ENCODE measurements at places on chromosomes 6 and 20. TPM values are rescaled to one million over a fixed set of nuclear protein-coding genes. Genes with fewer than 3 reads are reported as not detected.

TRIM31 gene
- total RNA-seq: not detected

VWA7 gene
- 6.2 TPM for total RNA-seq

SLCO4A1 gene
- total RNA-seq: 15.1 TPM

- no peak for DNase-seq
Observed at GRCh38 chr6:1610497-1611321, 994 bp downstream of the FOXC1 start.

DNA sequence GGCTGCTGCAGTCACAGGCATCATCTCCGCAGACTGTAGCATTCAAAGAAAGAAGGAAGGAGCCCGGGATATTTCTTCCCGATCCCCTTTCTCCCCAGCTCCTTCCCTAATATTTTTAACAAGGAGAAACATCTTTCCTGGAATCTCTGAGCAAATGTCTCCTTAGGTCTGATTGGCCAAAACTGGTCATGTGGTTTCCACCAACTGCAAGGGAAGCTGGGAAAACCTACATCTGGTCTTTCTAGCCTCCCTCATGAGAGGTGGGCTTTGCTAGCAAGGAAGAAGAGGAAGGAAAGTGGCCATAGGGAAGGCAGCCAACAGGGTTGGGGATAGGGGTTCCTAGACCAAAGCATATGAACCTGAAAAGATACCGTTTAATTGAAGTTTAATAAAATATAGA, 35.1 kb downstream of the PDRG1 start:
- no peak for DNase-seq

GRCh38 chr6:149696901-149697300, 21.0 kb downstream of the LATS1 start:
- no peak for DNase-seq

DNA sequence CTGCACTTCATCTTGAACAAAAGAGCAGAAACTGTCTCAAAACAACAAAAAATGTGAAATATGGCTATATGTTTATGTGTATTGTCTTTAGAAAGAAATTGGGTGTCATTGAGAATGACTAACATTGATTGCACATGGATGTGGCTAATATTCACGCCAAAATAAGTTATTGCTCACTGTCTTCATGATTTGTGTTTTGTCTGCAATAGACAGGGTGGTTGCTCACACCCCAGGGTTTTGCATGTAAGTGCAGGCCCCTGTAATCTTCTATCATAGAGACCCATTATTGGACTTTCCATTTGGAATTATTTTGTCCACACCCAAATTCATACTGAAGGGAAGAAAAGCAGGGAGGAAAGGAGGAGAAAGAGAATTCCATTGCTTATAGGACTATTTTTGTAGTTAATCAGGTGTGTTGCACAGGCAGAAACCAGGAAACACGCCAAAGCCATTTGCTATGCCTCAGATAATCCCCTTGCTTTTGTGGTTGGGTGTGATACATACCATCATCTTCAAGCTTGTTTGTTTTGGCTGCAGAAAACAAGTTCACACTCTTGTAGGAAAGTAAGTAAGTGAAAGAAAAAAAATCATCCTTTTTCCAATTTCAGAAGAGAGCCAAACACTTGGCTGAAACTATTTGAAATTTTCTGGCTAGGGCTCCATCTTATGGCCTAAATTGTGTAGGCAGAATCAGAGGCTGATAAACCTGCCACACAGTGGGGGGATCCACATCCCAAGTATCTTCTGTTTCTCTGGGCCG, 214.1 kb downstream of the COL12A1 start:
- no peak for DNase-seq

OTOR gene
- total RNA-seq: not detected

SOX18 gene
- 83.4 TPM for total RNA-seq
